Right lobe of liver (tissue), 6 donors: ENCODE measurements at places on chromosomes 12 and 14. TPM values are rescaled to one million over a fixed set of nuclear protein-coding genes. Genes with fewer than 3 reads are reported as not detected.

TSPAN9 gene
- 38.8 TPM for total RNA-seq

SLC7A8 gene
- 4.0 TPM for total RNA-seq

FIGNL2 gene
- 1.8 TPM for total RNA-seq

MLXIP gene
- total RNA-seq, result 14.6 TPM

ASIC1 gene
- total RNA-seq, result 0.19 TPM

MSI1 gene
- total RNA-seq, result not detected

CRACR2A gene
- 0.43 TPM for total RNA-seq

CPSF2 gene
- 28.0 TPM for total RNA-seq

CIROP gene
- total RNA-seq, result not detected

MBIP gene
- 10.6 TPM for total RNA-seq

GUCY2C gene
- not detected for total RNA-seq

RIMBP2 gene
- total RNA-seq, result 0.19 TPM

HPD gene
- total RNA-seq, result 1,088 TPM

ABCC9 gene
- 29.1 TPM for total RNA-seq

DNA sequence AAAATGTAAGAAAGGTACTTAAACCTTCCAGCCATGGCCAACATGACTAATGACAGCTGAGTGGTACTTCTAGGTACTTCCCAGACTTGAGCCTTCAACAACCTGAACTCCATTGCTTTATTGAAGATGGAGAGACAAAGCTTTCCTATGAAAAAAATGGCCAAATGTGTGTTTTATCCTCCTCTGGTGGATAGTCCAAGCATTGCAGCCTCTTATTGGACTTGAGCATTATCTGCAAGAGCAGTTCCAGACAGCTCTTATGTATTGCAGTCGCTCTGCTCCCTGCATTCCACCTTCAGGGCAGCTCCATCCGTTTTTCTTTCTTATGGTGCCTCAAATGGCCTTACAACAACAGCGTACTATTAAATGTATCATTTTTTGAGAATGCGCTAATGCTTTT, 588.2 kb downstream of the NRXN3 start:
- no peak for DNase-seq

DNA sequence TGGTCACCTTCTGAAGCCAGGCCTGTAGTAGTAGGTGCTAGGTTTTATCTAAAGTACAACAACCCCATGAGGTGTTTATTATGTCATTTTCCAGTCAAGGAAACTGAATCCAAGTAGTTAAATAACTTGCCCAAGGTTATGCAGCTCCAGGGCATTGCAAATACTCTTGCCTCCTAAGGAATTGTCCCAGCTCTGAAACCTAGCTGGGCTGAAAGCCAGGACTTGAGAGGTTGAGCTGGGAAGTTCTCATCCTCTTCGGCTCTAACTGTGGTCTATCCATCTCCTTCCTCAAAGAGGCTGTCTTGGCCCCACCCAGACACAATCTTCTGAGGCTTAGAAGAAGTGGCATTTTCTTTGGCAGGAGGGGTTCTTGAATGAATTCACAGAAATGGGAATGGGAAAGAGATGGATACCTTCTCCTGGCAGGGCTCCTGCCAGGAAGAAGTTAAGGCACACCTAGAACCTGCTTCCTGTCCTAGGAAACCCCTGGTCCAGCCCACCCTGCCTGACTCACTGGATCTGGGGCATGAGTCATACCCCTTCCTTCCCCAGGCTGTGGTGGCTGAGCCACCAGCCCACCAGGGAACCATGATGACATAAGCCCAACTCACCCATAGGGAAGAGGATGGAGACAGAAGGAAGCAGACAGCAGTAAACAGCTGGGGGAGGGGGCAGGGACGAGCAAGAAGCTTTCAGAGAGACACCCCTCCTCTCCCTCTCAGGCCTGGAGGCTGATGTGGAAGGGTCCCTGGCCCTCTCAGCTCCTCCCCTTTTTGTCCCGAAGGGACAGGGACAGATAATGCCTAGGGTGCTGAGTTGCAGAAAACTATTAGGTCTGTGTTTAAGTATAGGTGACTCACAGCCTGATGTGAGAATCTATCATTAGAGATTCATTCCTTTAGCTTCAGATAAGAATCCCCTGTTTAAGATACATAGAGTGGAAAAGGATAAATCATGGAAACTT, 2.1 kb upstream of the PLEK2 start:
- no peak for DNase-seq

- no peak for DNase-seq
Measured at GRCh38 chr12:57611108-57611826, at the start of gene ARHGEF25. ARHGEF25 (plus strand) TSS chr12:57611435; CDS start chr12:57611895, 460 bp downstream.

DNA sequence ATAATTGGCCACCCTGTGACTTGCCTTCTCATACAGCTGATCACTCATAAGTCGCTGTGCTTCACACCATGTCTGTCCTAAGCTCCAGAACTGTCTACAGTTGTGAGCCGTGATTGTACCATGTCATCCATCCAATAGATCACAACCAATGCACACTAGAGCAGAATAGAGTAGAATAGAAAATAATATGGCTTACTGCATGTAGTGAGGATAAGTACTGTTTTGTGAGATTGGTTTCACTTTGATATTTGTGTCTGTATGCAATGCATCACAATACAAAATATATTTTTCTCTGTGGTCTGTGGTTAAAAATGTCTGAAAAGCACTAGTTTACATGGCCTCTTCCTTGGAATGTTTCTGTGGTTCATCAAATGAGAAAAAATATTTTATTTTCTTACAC, 237.6 kb upstream of the PRKD1 start:
- no peak for DNase-seq

DNA sequence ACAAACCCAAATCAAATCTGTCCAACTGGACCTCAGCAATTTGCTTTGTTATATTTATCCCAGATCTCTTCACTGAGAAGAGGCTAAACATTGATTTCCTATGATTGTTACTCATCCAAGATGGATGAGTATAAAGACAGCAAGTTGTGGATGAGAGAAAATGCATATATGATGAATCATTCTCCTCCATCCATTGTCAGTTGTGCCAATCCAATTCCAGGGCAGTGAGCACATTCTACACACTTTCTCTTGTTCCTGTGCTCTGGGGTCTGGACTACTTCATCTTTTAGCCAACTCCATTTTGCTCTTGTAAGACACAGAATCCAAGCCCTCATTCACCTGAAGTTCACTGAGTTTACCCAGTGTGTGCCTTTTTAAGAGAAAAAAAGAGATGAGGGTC, 105.7 kb downstream of the GCH1 start:
- no peak for DNase-seq

DNA sequence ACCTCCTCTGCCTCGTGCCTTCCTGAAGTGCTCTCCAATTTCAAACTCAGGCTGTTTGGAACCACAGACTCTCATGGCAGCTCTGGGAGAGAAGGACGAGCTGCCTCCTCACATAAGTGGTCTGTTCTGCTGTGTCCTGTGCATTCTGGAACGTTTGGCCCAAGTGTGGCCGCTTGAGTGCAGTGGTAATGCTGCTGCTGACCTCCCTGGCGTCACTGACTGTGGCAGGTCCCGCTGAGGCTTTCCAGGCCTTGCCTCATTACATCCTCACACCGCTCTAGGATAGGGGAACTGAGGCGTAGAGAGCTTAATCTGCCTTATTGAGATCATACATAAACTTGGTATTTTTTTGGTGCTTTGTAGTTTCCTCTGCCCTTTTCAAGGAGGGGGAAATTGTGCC, 14.2 kb downstream of the CCDC92 start:
- DNase-seq, result no peak

GRCh38 chr14:89085231-89085731, 260.8 kb downstream of the TTC8 start:
- DNase-seq, result no peak

GRCh38 chr14:103427485-103428443, 42.5 kb downstream of the MARK3 start:
- DNase-seq, result no peak

GRCh38 chr12:32353540-32353939, 45.8 kb upstream of the FGD4 start:
- DNase-seq, result no peak

DNA sequence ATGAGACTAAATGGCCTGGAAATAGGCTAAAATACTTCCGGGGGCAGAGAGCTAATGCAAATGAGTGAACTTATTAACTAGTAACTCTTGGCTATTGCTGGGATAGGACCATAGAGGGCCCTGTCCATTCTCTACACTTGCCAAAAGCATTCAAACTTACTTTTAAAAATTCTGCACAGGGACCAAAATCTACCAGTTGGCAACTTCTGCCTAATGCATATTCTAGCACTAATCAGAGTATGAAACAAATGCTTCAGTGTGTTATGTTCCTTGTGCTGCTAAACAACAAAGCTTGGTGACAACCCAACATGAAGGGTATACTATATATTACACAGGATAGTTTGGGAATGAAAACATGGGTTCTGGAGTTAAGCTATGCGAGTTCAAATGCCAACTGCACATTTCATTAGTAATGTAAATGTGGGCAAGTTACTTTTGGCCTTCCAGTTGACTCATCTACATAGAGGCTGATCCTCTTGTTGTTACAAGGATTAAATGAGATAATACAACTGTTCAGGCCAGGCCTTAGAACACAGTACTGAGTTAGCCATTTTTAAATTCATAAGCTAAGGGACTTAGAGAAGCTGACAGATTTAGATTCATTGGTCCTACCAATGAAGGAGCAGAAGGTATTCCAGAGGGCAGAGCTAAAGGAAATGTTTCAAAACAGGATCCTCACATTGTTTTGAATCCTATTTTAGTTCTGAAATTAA, 32.4 kb downstream of the HIGD1C start:
- no peak for DNase-seq

GRCh38 chr14:30131581-30132097, 204.0 kb upstream of the PRKD1 start:
- no peak for DNase-seq

- peak; percentile 11 for DNase-seq
Measured at GRCh38 chr14:96088911-96089310, 49.7 kb downstream of the C14orf132 start.

- DNase-seq, result no peak
Measured at GRCh38 chr12:3995306-3995705, 122.1 kb upstream of the PARP11 start.

DNA sequence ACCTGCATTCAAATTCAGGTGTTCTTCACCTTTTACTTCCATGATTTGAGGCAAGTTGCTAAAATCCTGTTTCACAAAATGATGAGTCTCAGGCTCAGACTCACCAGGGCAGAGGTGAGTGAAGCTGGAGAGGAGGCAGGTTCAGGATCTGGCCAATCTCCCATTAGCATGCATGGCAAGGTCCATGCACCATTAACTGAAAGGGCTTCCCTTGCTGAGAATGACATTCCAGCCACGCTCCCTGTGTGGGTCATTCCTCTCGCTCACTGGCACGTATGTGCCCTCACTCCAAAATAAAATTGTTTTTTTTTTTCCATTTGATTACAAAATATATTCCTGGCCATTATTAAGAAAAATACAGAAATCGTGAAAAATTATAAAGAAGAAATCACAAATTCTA, 257.6 kb downstream of the C12orf75 start:
- DNase-seq, result no peak

DNA sequence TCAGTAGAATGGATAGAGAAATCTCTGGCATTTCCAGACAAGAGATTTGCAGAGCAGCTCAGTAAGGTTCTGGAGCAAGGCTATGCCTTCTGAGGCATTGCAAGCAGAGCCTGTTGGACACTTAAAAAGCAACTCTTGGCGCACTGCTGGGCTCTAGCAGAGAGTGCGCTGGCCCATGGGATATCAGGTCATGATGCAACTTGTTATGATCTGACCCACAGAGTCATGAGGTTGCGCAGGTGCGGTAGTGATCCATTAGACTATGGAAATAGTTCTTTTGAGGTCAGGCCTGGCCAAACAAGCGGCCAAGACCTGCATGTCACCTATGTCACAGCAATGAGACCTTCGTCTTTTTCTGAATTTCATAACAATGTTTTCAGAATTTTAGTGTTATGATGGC, 168.6 kb downstream of the TMTC3 start:
- DNase-seq, result no peak

- peak; percentile 77 for DNase-seq
Measured at GRCh38 chr14:92726135-92726932, 22.1 kb downstream of the LGMN start.

DNA sequence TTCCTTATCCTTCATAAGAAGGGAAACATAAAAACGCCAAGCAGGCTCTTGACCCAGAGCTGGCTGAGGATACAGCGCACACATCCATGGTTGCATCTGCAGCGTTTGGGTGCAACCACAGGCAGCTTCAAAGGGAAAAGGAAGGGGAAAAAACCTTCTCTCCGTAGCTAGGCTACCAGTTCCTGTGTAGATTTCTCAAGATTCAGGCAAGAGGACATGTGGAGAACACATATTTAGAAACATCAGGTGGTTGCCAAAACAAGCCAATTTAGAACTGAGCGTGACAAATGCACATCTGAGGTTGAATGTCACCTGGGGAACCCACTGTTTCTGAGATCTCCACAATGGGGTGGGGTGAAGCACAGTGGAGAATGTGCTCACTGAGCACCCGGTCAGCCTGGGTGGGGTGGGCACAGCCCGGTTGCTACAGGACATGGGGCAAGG, 78.3 kb upstream of the BDKRB2 start:
- DNase-seq, result no peak

DNA sequence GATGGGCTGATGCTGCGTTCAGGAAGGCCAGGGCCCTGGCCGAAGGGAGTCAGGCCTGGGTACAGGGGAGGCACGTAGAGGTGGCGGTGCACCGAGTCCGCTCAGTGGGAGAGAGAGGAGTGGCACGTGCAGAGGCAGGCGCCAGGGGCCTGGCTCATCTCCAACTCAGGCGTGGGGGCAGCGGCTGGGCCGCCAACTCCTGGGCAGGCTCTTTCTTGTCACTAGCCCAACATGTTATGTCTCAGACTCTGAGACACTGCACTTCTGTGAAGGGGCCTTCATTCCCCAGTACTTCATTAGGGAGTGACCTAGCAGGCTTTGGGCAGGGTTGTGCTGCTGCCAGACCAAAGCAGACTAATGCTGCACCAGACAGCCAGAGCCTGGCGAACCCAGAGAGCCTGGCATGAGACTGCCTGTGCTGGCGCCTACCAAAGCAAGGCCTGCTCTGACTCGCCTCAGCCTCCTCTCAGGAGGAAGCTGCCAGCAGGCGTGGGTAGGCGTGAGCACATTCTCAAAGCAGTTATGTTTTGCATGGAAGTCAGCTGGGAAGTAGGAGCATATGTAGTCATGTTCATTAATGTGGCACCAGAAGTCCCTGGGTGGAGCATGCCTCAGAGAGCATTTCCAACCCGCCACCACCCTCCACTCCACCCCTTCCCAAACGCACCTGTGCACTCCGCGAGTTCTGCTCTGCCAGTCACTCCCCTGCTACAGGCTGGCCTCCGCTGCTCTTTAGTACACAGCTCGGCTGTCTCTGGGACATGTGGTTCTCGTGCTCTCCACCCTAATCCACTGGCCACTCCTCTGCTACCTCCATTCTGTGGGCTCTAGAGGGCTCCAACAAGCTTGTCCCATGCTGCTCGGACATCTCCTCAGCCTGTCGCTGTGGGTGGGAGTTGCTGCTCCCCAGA, 9.7 kb downstream of the CKB start:
- DNase-seq, result no peak

- no peak for DNase-seq
Measured at GRCh38 chr14:35223927-35224326, 68.3 kb upstream of the PSMA6 start.

GRCh38 chr12:120939523-120939922, 35.4 kb upstream of the SPPL3 start:
- DNase-seq, result no peak

- no peak for DNase-seq
Measured at GRCh38 chr12:57133013-57133569, 4.8 kb downstream of the LRP1 start.
